ENCODE measurements at places on chromosomes 1 and 21.
A peak's percentile ranks its signal among the peaks of the same experiment; 100 is the strongest.

DNA sequence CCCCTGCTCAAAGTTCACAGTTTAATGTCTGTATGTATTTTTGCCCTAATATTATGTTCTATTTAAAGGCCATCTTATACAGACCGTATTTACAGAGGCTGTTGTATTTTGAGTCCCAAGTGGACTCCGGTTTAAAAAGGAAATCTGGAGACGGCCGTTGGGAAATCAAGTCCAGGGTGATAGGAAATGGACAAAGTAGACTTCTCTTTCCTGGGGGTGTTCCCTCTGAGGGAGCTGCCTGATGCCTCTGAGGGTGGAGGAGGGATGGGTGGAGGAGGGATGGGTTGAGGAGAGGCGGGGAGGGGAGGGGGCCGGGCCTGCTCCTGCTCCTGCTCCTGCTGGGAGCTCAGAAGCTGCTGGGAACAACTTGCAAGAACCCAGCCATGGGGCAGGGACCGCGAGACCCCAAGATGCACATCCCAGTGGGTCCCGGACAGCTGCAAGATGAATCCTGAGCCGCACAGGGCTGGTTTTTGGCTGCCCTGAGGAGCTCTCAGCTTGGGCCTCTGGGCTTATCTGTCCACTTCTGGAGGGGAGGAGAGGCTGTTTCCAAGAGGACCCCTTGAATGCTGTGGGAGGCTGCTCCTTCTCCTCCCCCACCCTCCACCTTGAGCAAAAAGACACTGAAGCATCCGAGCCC, 12.0 kb upstream of the ACTL8 start:
- DNase-seq = no peak

DNA sequence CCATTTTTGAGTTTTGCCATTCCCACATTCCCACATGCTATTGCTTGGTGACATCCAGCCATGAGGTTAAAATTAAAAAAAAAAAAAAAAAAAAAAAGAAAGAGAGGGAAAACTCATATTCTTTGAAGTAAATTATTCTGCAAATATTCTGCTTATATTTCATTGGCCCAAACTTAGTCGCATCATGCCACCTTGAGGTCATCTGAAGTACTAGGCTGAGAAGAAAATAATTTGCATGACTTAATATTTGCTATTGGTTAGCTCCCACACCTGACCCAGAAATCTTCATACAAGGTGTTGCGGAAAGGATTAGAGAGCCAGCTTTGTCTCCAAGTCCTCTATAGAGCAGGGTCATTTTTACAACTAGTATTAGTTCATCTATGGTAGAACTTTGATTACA, 2206.0 kb downstream of the MRPL39 start:
- DNase-seq = no peak

DNA sequence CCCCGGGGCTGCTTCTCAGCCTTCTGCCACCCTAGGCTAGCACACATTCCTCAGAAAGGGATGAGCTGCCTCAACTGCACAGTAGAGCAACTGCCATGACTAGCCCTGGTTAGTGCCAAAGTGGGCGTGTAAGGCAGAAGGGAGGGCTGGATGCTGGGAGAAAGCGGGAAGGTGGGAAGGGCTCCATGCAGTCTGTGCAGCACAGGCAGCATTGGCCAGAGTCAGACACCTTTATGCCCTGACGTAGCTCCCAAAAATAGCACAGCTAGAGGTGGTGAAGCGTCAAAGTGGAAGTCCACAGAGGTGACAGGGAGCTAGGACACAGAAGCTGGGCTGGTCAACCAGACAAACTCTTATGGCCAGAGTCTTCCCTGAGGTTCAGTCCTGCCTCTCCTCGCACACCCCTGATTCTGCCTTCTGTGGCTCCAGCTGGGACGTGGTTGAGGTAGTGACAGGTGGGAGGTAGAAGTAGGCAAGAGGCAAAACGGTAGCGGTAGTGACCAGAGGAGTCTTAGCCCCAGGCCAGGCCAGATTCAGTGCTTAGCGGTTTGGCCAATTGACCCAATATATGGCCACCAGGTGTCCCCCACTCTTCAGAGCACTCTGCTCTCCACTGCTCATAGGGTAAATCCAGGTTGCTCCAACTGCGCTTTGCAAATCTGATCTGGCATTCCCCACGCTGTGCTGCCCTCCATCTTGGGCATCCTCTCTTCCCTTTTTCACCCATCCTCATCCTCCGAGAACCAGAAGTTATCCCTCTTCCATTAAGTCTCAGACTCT, 45.6 kb downstream of the DDX20 start:
- DNase-seq = no peak

DNA sequence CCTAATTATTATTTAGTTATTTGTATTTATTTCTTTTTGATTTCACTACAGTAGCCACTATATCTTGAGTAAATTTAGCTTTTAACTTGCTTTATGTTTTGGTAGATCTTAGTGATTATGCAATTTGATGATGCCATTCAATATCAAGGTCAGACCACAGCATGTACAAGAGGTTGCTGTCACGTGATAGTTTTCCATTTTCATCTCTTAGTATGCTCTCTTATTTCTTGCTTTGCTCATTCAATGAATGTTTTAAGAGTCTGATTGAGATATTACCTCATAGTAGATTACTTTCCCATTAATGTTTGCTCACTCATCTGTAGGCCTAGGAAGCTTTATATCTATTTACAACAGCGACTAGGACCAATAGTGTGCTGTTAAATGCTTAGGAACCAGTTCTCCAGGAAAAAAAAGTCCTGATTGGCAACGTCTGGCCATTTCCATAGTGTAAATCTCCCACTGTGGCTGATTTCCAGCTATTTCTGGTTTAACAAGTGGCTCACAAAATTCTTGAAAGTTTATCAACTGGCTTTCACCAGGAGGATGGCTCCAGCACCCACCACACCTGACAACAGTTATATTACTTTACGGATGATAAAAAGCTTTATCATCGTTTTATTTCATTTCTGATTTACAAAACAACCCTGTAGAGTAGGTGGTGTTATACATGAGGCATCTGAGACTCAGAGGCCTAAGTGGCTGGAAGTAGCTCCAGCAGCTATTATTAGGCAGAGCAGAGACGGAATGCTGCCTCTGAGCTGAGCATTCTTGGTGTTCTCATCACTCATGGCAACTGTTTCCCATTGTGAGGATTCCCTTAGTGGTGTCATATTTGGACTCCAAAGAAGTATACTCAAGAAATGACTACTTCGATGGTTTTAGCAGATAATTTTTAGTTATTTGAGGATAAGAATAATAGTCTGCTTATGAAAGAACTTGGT, 235.2 kb downstream of the DISC1 start:
- no peak for DNase-seq

GRCh38 chr1:212699625-212700222, at the start of gene BATF3:
BATF3 (minus strand) TSS chr1:212699840; CDS start chr1:212699762, 78 bp downstream.
- DNase-seq = peak; percentile 26

GRCh38 chr1:76264642-76265041, 190.1 kb downstream of the ST6GALNAC3 start:
- DNase-seq = no peak

- DNase-seq = no peak
Measured at GRCh38 chr1:111032295-111032897, 68.7 kb upstream of the LRIF1 start.

All from activated T-cell treated with anti-CD3 and anti-CD28 coated beads for 1 hour (primary cell).